ENCODE measurements at places on chromosomes 16 and 17.

DNA sequence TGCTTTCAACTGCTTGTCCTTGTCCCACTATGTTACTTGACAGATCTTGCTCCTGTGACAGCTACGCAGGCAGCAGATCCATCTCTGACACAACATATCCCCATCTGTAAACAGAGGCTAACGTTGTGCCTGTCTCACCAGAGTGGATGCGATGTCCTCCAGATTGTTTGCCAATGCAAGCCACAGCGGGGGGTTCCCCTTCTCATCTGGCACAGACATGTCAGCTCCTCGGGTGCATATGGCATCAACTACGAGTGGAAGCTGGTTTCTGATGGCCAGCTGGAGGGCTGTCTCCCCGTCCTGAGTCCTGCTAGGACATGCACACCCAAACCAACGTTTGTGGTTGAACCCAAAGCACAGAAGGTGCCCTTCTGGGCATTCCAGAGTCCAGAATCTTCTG is 39.0 kb downstream of the CYB5D2 start:
- no peak for DNase-seq

DNA sequence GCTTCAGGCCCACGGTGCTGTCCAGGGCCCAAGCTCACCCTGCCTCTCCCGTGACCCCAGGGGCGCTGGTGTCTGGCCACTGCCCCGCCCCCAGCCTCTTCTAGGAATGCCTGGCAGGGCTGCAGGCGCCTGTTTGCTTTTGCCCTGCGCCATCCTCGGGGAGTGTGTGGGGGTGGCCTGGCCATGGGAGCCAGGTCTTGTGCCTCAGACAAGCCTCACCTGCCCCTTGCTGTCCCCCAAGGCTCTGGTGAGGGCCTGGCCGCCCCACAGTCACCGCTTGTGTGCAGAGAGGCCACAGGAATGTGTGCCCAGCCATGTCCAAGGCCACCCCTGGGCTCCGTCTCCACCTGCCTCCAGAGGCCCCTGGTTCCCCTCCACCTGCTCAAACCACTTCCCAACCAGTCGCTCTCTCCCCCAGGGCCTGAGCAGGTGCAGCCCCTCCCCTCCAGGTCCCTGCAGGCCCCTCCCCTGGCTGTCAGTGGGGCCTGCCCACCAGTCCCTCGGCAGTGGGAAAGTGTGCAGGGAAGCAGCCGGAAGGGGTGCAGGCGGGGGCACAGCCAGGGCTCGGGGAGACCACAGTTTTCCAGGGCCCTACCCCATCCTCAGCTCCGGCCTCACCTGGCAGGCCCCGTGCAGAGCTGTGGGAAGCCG is 841 bp upstream of the IGFALS start:
- DNase-seq: no peak

DNA sequence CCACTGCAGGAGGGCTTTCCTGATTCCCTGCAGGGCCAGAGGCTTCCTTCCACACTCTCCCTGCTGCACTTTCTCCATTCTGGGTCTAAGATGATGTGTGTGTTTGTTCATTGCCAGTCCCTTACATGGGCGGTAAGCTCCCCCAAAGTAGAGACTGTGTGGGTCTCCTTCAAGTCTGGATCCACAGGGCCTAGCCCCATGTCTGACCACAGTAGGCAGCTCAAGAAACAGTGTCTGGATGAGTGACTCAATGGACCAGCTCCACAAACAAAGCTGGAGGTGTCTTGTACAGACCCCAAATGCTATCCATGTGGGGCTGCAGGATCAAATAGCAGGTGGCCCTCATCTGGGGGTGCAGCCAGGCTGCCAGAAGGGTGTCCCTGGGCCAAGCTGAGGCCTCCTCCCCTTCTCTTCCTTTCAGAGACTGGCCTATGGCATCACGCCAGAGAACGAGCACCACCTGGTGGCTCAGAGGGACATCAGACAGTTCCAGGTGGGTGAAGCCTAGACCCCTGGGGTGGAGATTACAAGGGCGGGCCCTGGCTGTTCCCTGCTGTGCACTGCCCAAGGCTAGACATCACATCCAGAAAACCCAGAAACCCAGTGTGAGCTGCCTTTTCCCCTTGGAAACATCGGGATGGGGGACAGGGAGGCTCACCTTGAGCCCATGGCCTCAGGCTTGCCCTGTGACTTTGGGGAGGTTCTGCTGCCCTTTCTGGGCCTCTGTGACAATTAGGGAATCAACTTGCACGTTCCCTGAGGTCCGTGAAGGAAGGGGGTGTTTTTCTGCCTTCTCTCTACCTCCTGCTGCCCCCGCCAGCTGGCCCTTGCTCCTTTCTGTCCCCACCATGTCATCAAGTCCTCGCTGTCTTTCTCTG is 45.9 kb downstream of the SLC6A2 start:
- peak; percentile 31 for DNase-seq

GRCh38 chr17:82092995-82093751 is 4.9 kb downstream of the FASN start:
- DNase-seq: no peak

DNA sequence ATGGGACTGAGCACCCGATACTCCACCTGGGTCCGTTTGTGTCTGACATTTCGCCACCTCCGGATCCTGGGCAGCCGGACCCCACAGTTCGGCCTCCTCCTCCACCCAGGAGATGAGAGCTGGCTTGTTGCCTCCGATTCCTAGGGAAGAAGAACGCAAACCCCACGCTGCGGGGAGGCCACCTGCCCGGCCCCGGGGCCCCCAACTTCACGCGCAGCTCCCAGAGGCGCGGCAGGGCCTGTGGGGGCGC is 542 bp downstream of the ZNF764 start:
- peak; percentile 40 for DNase-seq

- no peak for DNase-seq
These were observed 2.8 kb downstream of the FN3K start for GRCh38 chr17:82737967-82738877.

Measured in uterus (tissue), 4 donors.